ENCODE measurements at places on chromosomes 13 and 19.

DNA sequence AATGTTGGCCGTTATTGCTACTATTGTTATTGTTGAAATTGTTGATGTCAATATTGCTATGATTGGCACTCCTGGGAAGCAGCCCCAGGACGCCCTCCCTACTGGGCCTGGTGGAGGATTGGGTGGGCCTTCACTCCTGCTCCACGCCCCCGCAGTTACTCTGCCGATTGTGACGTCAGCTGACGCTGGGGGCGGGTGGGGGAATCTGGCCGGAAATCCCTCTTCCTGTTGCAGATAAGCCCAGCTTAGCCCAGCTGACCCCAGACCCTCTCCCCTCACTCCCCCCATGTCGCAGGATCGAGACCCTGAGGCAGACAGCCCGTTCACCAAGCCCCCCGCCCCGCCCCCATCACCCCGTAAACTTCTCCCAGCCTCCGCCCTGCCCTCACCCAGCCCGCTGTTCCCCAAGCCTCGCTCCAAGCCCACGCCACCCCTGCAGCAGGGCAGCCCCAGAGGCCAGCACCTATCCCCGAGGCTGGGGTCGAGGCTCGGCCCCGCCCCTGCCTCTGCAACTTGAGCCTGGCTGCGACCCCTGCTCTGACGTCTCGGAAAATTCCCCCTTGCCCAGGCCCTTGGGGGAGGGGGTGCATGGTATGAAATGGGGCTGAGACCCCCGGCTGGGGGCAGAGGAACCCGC lies at the start of gene ETV2:
Gene ETV2, plus strand, starts transcription at position 231 of the 637 bp plus-strand sequence. CDS start 716 bp downstream, outside the sequence.
- ATAC-seq, result no peak

DNA sequence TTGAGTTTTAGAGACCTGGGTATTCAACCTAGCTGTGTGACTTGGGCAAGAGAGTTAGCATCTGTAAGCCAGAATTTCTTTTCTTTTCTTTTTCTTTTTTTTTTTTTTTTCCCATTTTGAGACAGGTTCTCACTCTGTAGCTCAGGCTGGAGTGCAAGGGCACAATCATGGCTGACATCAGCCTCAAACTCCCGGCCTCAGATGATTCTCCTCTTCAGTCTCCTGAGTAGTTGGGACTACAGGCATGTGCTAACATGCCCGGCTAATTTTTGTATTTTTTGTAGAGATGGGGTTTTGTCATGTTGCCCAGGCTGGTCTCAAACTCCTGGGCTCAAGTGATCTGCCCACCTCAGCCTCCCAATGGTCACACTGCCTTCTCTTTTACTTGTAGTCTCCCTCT lies 33.0 kb downstream of the ZMYM2 start:
- no peak for ATAC-seq

- ATAC-seq, result no peak
Observed at GRCh38 chr13:61531383-61532065, 115.9 kb upstream of the PCDH20 start.

GRCh38 chr13:48194379-48194754 lies 38.6 kb upstream of the ITM2B start:
- no peak for ATAC-seq

DNA sequence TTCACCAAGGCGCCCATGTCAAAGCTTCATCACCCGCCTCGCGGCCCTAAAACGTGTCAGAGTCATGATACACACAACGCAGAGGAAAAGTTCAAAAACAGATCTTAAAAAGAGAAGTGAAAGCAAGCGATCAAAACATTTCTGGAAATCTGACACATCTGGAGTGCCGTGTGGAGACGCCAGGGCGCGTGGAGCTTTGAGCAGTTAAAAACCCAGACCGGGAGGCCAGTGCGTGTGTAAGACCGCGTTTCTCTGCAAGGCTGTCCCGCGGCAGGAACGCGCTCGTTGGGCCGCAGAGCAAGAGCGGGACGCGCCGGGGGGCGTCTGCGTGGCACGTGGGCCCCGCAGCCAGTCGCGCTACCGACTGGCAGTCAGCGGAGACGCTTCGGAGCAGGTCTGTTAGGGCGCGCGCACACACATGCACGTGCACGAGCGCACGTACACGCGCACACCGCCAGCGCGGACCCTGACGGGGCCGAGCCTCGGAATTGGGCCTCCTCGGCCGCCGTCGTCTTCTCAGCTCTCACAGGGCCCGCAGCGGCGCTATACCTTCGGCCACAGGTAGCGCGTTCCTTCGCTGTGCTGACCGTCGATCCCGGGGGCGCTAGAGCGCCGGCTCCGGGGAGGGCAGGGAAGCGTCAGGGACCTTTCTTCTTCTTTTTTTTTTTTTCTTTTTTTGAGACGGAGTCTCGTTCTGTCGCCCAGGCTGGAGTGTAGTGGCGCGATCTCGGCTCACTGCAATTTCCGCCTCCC lies 35.8 kb downstream of the RNF6 start:
- peak; percentile 89 for ATAC-seq

- ATAC-seq, result peak; percentile 27
Observed at GRCh38 chr19:3440082-3440481, 40.2 kb downstream of the SMIM24 start.
